Astrocyte (in vitro differentiated cells and primary cell): ENCODE measurements at places on chromosomes 12 and 14. TPM values are rescaled to one million over a fixed set of nuclear protein-coding genes. Genes with fewer than 3 reads are reported as not detected.
A peak's percentile ranks its signal among the peaks of the same experiment; 100 is the strongest.

OR6C2 gene
- total RNA-seq, result not detected in 2 replicates

DNA sequence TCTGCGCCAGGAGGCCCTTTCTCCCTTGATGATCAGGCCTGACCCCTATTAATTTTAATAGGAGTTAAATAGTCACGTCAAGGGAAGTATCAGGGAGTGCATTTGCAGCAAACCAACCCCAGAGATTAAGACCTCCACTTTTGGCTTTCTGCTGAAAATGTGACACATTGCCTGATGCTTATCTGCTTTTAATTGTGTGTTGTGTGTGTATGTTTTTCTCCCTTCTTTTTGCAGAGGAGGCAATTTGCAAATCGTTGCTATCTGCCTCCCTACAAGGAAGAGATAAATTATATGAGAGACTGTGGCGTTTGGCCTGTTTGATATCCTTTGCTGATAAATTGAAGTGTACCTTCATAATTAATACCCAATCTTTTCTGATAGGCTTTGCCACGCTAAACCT lies 822.9 kb downstream of the VRK1 start:
- no peak overlapping the region for H3K4me3 ChIP-seq
- H3K4me1 ChIP-seq, result no peaks in the 10 kb centered on the region
- no peaks in the 10 kb centered on the region for H3K36me3 ChIP-seq
- no peak overlapping the region for H3K27ac ChIP-seq

SSPN gene
- total RNA-seq, result 6.3 and 11.2 TPM in 2 replicates

- no peaks in the 10 kb centered on the region for H3K4me1 ChIP-seq
- H3K27me3 ChIP-seq, result no peaks in the 10 kb centered on the region
- H3K36me3 ChIP-seq, result no peaks in the 10 kb centered on the region
- DNase-seq, result no peak
Measured at GRCh38 chr14:57122129-57122528, 146.6 kb downstream of the EXOC5 start.

- no peak for DNase-seq
- no peak overlapping the region for H3K4me3 ChIP-seq
- no peaks in the 10 kb centered on the region for H3K36me3 ChIP-seq
- H3K27ac ChIP-seq, result no peak overlapping the region
- H3K27me3 ChIP-seq, result no peaks in the 10 kb centered on the region
Measured at GRCh38 chr14:101709533-101709881, 52.0 kb upstream of the PPP2R5C start.

DNA sequence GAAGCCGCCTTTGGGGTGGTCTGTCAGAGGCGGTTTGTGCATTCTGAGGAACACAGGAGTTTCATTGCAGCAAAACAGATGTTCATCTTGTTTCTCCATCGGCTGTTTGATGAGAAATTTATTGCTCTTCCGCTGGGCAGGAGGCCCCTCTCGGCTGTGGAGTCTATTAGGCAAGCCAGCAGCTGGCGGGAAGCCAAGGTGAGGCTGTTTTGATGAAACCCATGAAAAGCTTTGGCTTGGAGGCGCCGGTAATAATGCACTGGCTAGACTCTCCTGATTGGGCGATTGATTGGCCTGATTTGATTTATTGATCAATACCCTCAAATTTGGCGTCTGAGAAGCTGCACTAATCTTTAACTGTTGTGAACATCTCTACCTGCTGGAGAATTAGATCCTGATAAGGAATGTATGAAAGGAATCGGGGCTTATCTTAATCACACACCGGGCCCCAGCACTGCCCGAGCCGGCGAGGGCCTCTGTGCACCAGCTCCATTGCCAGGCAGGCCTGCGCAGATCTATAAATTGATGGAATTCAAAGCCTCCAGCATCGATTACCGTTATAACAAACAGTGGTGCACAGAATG lies 187.7 kb downstream of the PHETA1 start:
- no peaks in the 10 kb centered on the region for H3K4me1 ChIP-seq
- DNase-seq, result no peak
- H3K36me3 ChIP-seq, result no peaks in the 10 kb centered on the region
- peaks cover 13% of the 10 kb centered on the region for H3K27me3 ChIP-seq
- H3K27ac ChIP-seq, result no peak overlapping the region
- H3K4me3 ChIP-seq, result no peak overlapping the region

- no peak overlapping the region for H3K27ac ChIP-seq
- no peak overlapping the region for H3K4me3 ChIP-seq
- peaks cover 3% of the 10 kb centered on the region for H3K36me3 ChIP-seq
- H3K27me3 ChIP-seq, result no peaks in the 10 kb centered on the region
- peak; percentile 40 for DNase-seq
Measured at GRCh38 chr12:123983822-123984485, 10.9 kb downstream of the ZNF664 start.

DNA sequence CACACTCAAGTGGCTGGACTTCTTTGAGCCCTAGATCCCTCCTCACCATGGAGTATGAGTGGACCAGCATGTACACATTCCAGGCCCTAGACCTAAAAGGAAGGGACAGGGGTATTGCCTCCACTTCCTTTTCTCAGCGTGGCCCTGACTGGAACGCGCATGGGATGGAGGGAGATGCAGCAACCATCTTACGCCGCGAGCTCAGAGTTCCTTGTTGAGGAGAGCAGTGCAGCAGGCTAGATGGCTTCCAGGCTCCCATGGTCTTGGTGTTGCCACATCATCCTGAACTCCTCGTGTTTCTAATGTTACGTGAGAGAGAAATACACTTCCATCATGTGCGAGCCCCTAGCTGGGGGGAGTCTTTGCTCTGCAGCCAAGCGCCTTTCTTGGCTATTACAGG lies 61.8 kb upstream of the DIO3 start:
- H3K4me1 ChIP-seq, result no peaks in the 10 kb centered on the region
- H3K27me3 ChIP-seq, result peaks cover 15% of the 10 kb centered on the region
- no peak overlapping the region for H3K27ac ChIP-seq
- DNase-seq, result no peak

GRCh38 chr14:105733081-105734065 lies 207.0 kb downstream of the TMEM121 start:
- no peak overlapping the region for H3K4me3 ChIP-seq
- no peak overlapping the region for H3K27ac ChIP-seq
- no peaks in the 10 kb centered on the region for H3K27me3 ChIP-seq
- H3K36me3 ChIP-seq, result no peaks in the 10 kb centered on the region
- no peaks in the 10 kb centered on the region for H3K4me1 ChIP-seq

P2RX2 gene
- not detected in 2 replicates for total RNA-seq

DNA sequence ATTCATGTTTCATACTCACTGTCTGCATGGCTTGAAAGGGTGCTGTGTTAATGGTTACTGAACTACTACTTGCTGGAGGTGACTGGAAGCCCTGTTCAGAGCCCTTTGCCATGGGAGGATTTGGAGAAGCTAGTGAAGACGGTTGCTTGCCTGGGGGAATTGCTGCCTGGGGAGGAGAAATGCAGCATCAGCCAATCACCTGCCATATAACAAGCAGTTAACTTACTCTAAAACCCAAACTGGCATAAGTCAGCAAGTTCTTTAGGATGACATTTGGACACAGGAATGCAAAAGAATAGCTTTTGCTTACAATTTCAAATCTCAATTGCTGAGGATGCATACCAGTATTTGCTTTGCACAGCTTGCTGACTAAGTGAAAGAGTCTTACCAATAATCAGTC lies 23.4 kb upstream of the IPO8 start:
- H3K4me3 ChIP-seq, result no peak overlapping the region
- DNase-seq, result peak; percentile 79
- H3K27ac ChIP-seq, result no peak overlapping the region
- peaks cover 66% of the 10 kb centered on the region for H3K36me3 ChIP-seq
- H3K27me3 ChIP-seq, result no peaks in the 10 kb centered on the region
